NCI-H2081 treated with DMSO at 0.1 percent for 48 hours (cell line): ENCODE measurements at places on chromosomes 13 and 19.

GRCh38 chr13:79886601-79887000, 405.6 kb downstream of the NDFIP2 start:
- DNase-seq = no peak

DNA sequence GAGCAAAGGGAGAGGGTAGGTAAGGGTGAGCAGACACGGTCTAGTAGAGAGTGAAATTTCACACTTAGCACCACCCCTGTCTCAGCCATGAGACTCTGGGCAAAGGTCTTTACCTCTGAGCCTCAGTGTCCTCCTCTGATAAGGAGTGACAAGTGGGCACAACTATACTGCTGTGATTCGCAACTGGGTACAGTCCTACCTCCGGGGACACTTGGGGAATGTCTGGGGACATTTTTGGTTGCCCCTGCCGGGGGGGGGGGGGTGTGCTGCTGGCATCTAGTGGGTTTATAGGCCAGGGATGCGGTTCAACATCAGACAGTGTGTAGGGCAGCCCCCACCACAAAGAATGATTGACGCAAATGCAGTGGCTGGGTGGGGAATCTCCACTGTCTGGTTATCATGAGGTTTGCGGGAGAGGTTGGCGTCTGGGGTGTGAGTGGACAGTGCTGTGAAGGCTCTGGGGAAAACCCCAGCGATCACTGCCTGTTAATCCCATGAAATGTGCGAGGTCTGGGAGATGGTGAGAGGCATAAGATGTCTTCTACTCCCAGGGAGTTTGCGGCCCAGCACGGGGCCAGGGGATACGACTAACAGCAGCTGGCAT, 4.3 kb downstream of the NACC1 start:
- no peak for DNase-seq

DNA sequence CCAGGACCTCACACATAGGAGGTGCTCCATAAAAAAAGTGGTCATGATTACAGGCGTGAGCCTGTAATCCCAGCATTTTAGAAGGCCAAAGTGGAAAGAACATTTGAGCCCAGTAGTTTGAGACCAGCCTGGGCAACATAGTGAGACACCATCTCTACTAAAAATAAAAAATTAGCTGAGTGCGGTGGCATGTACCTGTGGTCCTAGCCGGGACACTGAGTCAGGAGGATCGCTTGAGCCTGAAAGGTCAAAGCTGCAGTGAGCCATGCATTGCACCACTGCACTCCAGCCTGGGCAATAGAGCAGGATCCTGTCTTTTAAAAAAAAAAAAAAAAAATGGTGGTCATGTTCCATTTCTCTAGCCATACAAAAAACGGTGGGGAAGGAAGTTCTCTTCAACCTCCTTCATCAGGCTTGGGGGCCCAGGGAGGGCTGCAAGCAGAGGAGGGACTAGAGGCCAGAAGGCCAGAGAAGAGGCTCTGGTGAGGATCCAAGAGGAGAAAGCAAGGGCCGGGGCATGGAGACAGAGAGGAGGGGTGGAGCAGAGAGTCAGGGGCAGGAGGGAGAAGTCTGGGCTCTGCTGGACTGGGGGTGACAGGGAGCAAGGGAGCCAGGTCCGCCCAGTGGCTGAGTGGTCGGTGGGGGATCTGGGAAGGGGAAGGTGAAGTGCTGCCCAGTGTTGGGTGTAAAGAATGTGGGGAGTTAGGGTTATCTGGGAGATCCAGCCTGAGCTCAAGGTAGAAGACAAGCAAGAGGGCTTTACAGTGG, 8.9 kb downstream of the KASH5 start:
- no peak for DNase-seq

DNA sequence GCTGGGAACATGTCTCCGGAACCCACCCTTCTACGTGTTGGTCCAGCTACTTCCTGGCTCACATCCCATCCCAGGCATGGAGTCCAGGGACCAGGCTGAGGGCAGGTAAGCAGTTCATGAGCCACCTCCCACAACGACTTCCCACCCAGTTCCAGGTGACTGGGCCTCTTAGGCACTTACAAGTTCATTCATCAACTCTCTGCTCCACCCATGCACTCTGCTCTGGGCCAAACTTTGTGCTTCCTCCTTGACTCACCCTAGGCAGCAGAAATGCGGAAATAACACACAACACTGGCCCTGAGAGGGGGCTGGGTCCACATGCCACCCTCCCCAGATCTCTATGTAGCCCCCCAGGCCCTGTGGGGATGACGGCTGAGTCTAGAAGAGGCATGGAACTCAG, 20.5 kb downstream of the IQCN start:
- DNase-seq = no peak

- no peak for DNase-seq
Observed at GRCh38 chr19:53088091-53088490, 15.1 kb downstream of the ZNF160 start.

GRCh38 chr13:36101157-36101556, 30.0 kb downstream of the DCLK1 start:
- peak; percentile 79 for DNase-seq

- DNase-seq = no peak
Observed at GRCh38 chr19:21910318-21910717, 74.3 kb upstream of the ZNF43 start.

DNA sequence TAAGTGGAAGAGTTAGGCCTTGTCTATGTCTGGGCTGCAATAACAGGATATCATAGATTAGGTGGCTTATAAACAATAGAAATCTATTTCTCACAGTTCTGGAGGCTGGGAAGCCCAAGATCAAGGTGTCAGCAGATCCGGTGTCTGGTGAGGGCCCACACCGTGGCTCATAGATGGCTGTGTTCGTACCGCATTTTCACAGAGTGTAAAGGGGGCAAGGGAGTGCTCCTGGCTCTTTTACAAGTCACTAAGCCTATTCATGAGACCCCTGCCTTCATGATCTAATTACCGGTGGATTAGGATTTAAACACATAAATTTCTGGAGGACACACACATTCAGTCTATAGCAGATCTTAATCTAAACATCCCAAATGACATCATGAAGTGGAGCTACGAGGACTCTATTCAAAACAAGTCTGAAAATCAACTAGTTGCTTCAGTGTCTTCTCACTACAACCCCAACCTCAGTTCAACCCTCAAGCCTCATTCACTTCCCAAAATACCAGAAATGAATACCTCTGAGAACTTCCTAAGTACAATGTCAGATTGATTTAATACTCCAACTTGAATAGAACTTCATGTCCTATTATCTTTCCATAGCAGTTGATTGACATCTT, 23.5 kb downstream of the ENOX1 start:
- DNase-seq = no peak

DNA sequence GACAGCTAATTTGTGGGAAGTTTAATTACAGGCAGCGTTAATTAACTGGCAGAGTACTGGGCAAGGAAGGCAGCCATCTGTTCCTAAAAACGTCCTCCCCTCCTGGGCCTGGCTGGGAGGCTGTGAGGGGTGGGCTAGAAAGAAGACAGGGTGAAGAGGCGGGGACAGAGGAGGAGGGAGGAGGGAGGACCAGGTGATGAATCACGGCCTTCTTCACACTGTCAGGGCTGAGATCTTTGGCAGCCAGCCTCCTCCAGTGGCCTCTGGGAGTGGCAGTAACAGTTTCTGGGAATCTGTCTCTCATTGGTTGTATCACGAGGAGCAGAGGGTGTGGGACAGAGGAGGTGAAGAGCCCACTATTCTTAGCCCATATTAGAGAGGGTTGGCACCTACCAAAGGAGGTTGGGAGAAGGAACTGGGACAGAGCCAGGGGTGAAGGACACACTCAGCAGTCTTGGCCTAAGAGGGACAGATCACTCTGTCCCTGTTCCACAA, 9.6 kb upstream of the ZNRF4 start:
- no peak for DNase-seq
